Effector CD8-positive, alpha-beta T cell (primary cell): ENCODE measurements at places on chromosomes 2 and 18.

GRCh38 chr2:169363560-169364150 is 1.3 kb upstream of the LRP2 start:
- no peak for DNase-seq

- DNase-seq, result no peak
Observed at GRCh38 chr2:235811446-235812184, 317.8 kb downstream of the AGAP1 start.

DNA sequence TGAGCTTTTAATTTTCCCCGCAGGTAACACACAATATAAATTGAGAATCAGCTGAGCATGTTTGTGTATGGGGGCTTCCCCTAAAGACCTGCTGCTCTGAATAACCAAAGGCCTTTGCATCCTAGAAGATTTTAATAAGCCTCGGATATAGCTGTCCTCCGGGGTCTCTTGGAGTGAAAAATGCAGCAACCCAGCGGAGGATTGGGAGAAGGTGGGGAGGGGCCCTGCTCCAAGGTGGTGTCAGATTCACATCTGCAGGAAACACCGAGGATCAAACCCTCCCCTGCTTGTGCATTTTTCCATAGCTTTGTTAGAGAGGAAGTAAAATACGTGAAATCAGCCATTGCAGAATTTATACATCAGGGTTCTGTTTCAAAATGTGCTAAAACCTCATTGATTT is 63.0 kb upstream of the OTOF start:
- DNase-seq, result no peak

GRCh38 chr2:7133521-7133920 is 216.3 kb downstream of the RNF144A start:
- no peak for DNase-seq

GRCh38 chr2:95552911-95553310 is 38.9 kb upstream of the TRIM43 start:
- DNase-seq, result no peak

GRCh38 chr18:74367905-74368304 is 52.3 kb downstream of the C18orf63 start:
- no peak for DNase-seq

GRCh38 chr2:15189216-15189615 is 371.9 kb downstream of the NBAS start:
- no peak for DNase-seq

DNA sequence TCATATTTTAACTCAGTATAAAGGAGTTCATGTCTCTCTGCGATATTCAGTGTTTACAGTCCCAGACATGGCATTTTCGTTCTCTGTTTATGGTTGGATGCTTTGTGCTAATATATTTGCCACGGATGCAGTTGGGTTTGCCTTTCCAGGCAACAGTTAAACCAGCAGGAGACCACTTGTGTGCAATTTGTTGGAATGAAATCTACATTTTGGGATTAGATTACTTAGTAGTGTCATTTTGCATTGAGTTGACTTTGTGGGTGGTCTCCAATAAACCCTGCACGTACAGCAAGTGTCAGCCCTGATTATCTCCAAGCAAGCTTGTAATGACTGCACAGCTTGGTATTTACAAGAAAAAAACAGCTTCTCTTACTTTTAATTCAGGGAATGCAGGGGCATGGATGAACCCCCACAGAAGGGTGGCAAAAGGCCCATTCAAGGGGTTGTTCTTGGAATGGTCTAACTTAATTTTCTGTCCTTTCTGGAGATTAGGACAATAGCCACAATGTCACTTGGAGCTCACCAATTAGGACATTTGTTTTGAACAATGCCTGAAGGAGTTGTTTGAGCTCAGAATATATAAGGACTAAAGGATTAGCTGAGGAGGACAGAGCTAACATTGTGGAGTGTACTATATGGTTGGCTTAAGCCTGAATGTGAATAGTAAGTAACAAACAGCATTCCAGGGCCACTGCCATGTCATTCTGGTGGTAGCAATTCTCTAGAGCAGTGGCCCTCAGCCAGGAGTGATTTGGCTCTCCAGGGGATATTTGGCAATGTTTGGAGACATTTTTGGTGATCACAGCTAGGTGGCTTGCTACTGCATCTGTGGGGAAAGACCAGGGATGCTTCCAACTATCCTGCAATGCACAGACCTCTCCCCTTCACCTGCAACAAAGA is 121.5 kb downstream of the SLC4A3 start:
- no peak for DNase-seq

DNA sequence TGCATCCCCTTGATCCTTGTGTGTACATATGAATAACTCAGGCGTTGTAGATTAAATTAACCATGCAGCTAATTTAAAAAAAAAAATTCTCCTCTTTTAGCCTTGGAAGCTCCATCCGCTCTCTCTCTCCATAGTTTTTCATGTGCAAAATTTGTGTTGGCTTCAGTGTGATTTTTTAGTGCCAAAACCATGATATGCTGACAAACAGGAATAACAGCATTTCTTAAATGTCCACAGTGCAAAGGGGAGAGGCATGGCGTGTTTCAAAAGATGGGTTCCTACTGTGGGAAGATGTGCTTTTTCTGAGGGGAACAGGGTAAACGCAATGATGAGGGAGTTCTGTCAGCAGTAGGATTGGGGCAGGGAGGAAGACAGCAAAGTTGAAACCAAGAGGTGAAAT is 247.0 kb downstream of the ICOS start:
- no peak for DNase-seq

DNA sequence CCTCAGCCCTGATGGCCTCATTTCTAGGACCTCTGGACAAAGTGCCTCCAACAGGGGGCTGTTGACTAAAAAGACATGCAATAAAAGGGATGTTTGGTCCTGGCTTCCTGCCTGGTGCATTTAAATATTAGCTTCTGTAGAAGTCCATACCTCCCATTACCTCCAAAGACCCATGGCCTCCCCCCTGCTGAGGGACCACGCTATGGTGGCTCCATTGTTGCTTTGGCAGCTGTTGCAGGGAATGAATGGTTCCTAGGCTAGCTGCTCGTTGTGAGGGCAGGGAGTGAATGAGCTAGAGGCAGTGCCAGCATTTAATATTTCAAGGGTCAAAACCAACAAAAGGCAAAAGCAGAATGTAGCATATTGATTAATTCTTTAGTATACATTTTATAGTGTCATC is 285.9 kb downstream of the SLC8A1 start:
- DNase-seq, result no peak

- DNase-seq, result no peak
Observed at GRCh38 chr18:57980573-57981307, 63.3 kb upstream of the NEDD4L start.

- no peak for DNase-seq
Observed at GRCh38 chr2:209565896-209566582, 142.2 kb downstream of the MAP2 start.

- DNase-seq, result no peak
Observed at GRCh38 chr2:109150559-109150958, 21.6 kb downstream of the SH3RF3 start.

DNA sequence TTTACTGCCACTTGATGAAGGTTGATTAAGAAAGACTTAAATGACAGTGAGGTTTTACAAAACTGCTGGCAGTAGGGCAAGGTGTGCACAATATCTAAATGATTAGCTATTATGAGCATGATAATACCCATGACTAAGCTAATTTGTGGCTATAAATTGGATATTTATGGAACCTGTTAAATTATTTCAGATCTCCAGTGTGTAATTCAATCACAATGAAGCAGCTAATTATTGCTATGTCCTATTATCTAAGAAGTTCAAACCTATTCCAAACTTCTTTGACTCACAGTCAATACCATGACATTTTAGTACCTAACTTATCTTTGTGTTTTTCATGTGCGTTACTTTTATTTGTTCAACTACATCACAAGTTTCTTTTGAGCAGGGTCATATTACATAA is 253.8 kb upstream of the MMADHC start:
- DNase-seq, result no peak

- DNase-seq, result no peak
Observed at GRCh38 chr2:163709270-163709669, 26.5 kb downstream of the FIGN start.

DNA sequence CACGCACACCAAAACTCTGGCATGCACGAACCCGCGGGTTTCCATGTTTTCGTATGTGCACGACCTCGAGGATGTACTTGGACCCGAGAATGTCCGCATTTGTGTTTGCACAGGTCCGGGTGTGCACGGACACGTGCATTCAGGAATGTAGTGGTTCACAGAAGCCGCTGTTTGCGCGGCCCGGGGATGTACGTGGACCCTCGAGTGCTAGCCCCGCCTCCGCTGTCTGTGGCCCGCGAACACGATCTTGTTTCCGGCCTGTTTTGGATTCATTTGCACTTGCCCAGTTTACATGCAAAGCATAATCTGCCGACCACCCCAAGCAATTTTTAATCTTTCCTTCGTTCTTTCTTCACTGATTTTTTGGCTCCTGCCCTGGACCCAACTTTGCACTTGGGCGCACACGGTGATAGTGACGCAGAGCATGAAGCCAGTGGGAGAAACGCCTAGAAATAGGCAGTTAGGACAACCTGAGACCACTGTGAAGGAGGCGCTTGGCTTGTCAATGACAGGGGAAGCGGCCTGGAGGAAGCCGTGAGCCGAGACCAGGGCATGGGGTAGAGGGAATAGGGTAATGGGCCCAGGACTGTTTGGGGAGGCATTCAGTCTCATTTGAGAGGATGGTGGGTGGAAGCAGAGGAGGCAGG is 45.4 kb upstream of the PTMA start:
- no peak for DNase-seq

- no peak for DNase-seq
Observed at GRCh38 chr18:3207565-3207964, 12.2 kb downstream of the MYOM1 start.

DNA sequence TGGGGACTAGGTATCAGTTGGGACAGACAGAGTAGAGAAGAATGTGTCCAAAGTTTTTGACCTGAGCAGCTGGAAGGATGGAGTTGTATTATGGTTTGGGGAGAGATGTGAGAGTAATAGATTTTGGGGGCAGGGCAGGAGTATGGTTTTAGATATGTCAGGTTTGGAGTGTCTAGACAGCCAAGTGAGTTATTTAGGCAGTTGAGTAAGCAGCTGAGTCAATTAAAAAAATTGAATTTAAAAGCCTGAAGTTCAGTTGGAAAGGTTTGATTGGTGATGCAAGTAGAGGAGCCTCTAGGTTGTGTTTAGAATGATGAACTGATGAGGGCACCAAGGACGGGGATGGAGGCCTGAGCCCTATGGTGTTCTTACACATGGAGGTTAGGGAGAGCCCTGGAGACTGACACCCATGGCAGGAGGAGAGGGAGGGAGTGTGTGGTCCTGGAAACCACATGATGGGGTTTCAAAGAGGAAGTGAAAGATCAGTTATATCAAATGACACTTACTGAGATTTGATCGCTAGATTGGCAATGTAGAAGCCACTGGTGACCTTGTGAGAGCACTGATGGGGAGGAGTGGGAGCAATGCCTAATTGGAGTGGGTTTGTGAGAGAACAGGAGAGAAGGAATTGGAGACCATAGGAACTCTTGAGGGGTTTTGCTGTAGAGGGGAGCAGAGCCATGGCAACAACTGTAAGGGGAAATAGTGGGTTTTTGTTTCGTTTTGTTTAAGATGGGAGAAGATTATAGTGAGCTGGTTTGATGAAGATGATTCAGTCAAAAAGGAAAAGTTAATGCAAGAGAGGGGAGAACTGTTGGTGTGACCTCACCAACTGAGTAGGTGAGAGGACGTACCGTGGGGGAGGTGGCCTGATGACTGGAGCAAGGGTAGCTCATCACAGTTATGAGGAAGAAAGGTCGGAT is 10.3 kb downstream of the ITGA6 start:
- DNase-seq, result no peak

DNA sequence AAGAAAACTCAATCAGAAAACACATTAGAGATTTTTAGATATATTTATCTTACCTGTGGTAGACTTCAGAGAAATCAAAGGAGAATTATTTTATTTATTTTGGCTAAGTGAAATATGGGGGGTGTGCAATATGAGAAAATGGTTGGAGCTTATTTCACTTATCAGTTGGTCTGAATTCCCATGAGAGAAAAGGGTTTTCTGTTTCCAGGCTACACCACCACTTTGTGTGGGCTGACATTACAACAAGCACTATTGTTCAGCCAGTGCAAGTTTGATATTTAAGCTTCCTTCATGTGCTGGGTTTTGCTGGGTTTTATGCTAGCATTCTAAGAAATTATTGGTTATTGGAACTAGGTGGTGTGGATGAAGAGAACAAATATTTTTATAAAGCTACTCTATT is 33.5 kb downstream of the RMND5A start:
- DNase-seq, result no peak

GRCh38 chr2:218081695-218082094 is 12.6 kb downstream of the RUFY4 start:
- no peak for DNase-seq

- no peak for DNase-seq
Observed at GRCh38 chr2:220664272-220665107, 907.6 kb downstream of the EPHA4 start.

DNA sequence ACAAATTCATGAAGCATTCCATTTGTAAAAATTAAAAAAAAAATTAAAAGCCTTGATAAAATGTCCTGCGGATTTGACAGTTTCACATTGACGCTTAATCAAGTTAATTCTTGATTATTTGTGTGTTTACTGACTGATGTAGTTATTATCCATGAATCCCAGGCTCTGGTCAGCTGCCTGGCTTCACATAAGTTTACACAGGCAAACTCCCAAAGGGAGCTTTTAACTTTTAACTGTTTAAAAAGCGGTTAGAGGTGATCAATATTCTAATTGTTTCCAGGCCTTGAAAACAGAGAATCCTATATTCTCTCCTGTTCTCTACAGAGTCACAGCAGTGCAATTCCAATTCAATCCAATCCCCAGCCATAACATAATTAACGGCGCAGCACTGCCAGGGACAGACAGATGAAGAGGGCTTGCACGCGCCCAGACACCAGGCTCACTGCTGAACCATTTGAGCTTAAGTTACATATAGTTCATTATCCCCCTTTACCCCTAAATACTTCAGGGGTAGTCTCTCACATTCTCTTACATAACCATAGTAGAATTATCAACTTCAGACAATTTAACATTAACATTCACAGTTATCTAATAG is 47.5 kb downstream of the ATP8B1 start:
- DNase-seq, result no peak

GRCh38 chr2:117536139-117536538 is 278.4 kb upstream of the DDX18 start:
- no peak for DNase-seq

GRCh38 chr2:48391616-48392015 is 138.3 kb upstream of the STON1 start:
- DNase-seq, result no peak

GRCh38 chr2:28174211-28174610 is 218.4 kb upstream of the FOSL2 start:
- no peak for DNase-seq
